Esophagus muscularis mucosa (tissue), 4 donors: ENCODE measurements at places on chromosomes 12 and 14.

DNA sequence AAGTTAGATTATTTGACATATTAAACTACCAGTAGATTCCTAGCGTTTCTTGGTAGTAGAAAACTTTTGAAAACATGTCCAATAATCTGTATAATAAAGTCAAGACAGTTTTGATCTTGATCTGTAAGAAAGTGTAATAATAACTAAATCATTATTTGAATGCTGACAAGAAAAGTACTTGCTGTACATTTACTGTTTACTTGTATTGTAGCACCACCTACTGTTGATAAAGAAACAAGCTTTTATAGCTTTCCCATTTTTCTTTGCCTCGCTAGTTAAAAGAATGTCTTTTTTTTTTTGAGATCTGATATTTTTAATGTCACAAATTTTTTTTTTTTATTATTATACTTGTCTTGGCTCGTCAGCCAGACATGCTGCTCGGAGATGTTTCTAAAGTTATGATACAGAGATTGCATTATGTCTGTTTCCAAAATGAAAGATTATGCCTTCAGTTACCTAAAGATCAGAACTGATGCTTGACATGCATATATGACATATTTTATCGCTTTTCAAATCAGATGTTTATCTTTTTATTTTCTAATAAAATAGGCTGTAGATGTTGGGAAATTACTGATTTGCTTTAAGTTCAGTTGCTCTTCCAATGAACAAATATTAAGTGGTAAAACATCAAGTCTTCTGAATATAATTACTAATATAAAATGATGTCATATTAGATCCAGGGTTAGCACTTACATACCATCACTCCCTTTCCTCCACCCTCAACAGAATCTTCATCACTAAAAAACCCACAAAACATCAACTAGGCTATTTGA, 140.5 kb downstream of the AKAP6 start:
- DNase-seq = no peak

DNA sequence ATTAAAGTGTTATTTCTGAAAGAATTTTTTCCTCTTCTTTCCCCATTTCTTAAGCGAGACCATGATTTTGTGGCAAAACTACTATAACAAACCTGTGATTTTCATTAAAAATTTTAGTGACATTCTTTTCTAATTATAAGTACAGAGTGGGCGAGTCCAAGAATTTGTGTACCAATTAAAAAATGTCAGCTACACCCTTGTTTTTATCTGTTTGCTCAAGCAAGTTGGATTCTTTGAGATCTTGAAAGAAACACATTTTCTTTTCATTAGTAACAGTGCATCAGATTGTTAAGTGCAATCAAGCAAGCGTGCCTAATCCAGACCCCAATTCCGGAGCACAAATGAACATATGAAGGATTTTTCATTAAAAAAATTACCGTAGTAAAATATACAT, 338.8 kb upstream of the DDHD1 start:
- no peak for DNase-seq

- no peak for DNase-seq
Measured at GRCh38 chr14:62098357-62098756, 336.1 kb downstream of the SNAPC1 start.

- no peak for DNase-seq
Measured at GRCh38 chr12:70581208-70581607, 56.0 kb downstream of the PTPRB start.

DNA sequence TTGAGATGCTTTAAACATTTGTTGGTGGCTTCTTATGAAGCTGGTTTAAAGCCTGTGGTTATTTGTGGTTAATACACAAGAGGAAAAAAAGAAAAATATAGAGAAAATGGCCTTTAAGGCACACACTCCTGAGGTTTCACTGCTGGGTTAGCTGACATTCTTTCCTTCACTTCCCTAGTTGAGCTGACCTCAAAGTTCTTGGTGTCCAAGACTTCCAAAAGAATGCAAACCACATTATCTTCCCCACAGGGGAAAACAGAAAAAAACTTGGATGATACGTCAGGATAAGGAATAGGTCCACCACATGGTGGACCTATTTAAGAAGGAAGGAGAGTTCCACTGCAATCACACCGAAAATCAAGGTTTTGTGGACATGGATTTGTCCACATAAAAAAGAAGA, 94.3 kb downstream of the SLC25A21 start:
- no peak for DNase-seq

GRCh38 chr12:61490526-61491498, 769.4 kb upstream of the USP15 start:
- DNase-seq = no peak

DNA sequence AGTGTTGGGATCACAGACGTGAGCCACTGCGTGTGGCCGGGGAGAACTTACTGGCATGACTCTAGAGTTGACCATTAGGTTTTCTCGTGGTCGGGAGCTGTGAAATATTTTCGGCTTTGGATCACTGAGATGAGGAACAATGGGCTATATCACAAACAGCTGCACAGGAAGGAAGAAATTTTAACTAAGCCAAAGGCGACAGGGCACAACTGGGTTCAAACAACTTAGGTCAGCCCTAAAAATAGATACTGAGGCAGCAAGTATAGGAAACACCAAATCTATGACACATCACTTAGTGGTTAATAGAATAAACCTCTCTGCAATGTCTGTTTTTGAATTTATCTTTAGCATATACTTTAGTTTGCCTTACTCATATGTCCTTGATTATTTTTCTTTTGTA, 162.9 kb downstream of the LRIG3 start:
- DNase-seq = no peak

DNA sequence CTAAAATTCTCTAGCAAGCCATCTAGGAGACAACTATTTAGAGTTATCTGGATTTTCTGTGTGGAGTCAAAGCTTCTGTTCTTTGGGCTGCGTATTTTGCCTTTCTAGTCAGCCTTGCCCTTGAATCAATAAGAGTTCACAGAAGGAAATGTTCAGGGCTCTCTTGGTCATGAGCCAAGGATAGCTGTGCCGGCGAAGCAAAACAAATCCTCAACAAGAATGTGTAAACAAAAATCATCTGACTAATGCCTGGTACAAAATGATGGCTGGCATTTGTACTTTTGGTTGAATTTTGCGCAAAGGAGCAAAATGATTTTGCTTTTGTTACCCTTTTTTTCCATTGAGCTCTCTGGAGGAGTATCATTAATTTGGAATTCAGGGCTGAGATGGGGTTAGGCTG, 171.1 kb downstream of the DACT1 start:
- peak; percentile 78 for DNase-seq

GRCh38 chr12:66678338-66679275, at the start of gene GRIP1:
GRIP1 (minus strand) TSS chr12:66679076; CDS start chr12:66678904, 172 bp downstream.
- DNase-seq = no peak

- DNase-seq = no peak
Measured at GRCh38 chr12:123533672-123534643, at the start of gene RILPL1. RILPL1 (minus strand) TSS chr12:123533719; CDS start chr12:123533482, 237 bp downstream.

- no peak for DNase-seq
Measured at GRCh38 chr12:82728710-82729109, 42.0 kb downstream of the TMTC2 start.

GRCh38 chr12:33322519-33322918, 117.1 kb downstream of the SYT10 start:
- DNase-seq = no peak

- no peak for DNase-seq
Measured at GRCh38 chr12:65248656-65249633, 29.5 kb upstream of the MSRB3 start.

- no peak for DNase-seq
Measured at GRCh38 chr14:55398679-55399078, 13.0 kb downstream of the ATG14 start.

DNA sequence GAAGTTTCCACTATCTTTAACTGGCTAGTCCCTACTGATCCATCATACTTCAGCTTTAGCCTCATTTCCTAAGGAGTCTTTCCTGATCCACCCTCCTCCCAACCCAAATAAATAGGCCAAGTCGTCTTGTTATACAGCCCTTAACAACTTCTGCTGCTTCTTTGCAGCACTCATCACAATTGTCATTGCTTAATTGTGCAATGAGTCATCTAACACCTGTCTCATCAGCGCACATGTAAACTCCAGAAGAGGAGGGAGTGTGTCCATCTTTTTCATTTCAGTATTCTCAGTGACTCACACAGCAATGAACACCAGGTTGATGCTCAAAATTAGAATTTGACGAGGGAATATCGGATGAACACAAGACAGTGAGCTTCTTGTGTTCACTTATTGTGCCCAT, 87.3 kb downstream of the SUDS3 start:
- DNase-seq = no peak
